ENCODE measurements at places on chromosomes 16 and 17.

- no peak for DNase-seq
Measured at GRCh38 chr17:31266042-31266441, 31.0 kb downstream of the OMG start.

DNA sequence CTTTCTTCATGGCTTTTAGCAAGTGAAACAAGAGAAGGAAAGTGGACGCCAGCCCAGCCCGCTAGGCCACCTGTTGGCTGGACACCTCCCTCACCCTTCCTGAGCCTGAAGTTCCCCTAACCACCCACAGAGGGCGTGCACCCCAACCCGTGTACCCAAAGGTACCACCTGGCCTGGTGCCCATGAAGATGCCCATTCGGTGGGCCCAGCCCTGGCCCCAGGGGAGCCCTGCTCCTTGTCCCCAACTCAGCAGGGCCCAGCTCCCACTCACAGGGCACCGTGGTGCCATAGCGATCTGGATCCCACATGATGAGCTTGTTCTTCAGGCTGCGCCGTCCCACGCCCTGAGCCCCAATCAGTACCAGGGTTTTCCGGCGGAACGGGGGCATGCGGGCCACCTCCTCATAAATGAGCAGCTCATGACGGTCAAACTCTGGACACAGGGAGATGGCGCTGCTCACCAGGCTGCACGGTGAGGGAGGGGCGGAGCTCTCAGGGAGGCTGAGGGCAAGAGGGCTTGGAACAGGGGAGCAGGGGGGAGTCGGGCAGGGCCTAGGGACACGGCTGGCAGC is 26.8 kb downstream of the MPP2 start:
- no peak for DNase-seq

DNA sequence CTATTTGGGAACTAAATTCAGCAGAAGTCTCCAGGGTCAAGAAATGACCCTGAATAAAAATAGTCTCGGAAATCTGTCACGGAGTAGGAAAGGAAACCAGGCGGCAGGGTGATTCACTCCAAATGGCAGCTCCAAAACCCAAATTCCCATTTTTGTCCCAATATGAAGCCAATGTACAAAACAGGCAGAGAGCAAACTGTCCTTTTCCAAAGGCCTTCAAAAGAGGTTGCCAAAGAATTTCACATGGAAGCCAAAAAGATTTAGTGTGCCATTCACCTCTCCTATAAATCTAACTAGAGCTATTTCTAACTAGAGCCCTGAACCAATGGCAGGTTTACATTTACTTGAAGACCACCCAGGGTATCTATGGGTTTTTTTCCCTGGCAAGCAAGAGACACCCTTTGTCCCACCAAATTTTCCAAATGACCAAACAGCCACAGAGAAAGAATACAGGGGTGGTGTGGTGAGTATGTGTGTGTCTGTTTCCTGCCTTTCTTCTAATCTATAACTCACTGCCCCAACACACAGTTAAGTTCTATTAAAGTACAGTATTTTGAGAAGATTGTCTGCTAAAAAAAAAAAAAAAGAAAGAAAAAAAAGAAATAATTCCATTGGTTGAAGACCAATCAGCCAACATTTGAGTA is 6.8 kb downstream of the MYO1D start:
- DNase-seq: no peak

DNA sequence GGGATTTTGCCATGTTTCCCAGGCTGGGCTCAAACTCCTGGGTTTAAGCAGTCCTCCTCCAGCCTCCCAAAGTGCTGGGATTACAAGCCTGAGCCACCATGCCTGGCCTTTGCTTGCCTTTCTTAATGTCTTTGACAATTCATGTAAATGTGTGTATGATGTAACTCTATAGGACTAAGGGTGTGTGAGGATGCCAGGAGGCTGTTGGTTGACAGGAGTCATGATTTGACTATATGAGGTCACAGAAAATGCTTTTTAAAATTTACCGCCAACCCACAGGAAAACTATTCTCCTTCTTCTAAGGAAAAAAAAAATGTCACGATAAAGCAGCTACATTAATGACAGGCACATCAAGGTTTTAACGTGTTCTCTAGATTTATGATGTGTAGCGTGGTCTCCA is 118.8 kb downstream of the WWOX start:
- DNase-seq: no peak

- DNase-seq: no peak
Measured at GRCh38 chr17:12964162-12964561, 53.7 kb downstream of the ELAC2 start.

DNA sequence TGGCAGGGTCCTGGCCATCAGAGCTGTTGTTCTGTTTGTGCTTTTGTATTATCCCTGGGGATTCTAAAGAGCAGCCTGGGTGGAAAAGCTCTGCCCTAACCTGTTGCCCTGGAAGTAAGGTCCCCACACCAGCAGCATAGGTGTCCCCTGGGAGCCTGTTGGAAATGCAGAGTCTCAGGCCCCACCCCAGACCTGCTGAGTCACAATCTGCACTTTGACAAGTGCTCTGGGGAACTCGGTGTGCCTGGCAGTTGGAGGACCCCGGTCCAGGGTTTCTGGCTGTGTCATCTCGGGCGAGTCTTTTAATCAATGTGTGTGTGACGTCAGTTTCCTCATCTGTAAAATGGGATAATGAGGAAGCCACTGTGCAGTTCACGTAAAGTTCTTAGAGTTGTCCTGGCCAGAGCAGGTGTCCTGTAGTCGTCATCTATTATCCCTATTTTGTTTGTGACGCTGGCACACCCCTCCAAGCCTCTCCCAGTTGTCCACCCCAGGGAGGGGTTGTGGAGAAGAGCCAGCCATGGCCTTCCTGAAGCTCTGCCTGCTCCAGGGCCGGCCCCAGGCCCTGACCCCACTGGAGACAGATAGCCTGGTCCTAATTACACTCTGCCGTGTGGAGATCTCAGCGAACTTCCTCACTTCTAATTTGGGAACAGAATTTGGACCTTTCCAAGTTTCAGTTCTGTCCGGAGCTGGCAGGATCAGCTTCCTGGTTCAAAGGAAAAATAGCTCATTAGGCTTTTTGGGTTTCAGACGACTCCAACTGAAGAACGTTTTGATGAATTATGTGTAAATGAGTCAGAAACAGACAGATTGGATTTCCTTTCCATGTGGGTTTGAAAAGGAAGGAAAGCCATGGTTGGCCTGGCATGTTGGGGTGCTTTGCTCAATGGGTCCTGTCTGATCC is 295.7 kb upstream of the FOXF1 start:
- DNase-seq: no peak

DNA sequence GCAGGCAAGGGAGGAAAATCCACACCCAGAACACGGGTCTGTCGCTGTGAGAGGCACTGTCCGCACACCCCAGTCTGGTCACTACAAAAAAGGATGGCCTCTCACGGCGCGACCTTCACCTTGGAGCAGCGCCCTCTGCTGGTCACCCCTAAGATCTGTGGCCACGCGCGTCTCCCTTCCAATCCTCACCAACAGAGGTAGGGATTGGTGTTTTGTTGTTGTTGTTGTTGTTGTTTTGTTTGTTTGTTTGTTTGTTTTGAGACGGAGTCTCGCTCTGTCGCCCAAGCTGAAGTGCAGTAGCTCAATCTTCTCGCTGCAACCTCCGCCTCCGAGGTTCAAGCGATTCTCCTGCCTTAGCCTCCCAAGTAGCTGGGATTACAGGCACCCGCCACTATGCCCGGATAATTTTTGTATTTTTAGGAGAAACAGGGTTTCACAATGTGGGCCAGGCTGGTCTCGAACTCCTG is 15.0 kb upstream of the C17orf58 start:
- no peak for DNase-seq

GRCh38 chr17:74342224-74342623 is 16.2 kb downstream of the KIF19 start:
- DNase-seq: no peak

All from GDM1 (cell line).